NCI-H1105 treated with DMSO at 0.1 percent for 48 hours (cell line): ENCODE measurements at places on chromosomes 5 and 9.

DNA sequence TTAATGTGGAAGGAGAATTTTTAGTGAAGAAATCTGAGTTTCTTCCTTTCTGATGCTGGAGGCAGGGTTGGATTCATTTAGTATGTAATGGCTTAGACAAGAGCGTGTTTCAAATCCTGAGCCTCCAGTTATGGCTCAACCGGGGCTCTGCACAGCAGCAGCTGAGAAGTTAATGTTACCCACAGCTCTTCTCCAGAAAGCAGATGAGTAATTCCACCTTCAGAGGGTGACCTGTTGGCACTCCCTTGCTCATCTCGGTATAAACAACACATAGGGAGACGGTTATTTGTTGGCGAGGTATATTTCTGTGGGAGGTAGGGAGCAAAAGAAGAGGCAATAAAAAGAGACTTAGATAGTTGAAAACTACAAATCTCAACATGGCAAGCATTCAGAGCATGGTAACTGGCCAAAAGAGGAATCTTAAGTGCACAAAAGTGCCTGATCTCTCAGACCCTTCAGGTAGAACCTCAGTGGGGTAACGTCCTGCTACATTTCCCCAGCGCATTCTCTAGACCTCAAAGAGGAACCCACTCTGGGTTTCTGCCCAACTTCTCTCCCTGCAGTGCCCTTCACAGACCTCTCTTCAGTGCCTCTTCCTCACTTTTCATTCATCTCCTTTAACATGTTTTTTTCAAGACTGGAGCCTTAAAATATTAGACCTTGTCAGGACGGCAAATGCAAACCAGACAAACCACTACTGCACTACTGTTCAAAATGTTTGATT lies 417.5 kb upstream of the ADAMTSL1 start:
- DNase-seq, result no peak

GRCh38 chr9:106620866-106621265 lies 242.1 kb upstream of the ZNF462 start:
- no peak for DNase-seq

- no peak for DNase-seq
Observed at GRCh38 chr9:130140706-130141105, 31.5 kb upstream of the NCS1 start.

DNA sequence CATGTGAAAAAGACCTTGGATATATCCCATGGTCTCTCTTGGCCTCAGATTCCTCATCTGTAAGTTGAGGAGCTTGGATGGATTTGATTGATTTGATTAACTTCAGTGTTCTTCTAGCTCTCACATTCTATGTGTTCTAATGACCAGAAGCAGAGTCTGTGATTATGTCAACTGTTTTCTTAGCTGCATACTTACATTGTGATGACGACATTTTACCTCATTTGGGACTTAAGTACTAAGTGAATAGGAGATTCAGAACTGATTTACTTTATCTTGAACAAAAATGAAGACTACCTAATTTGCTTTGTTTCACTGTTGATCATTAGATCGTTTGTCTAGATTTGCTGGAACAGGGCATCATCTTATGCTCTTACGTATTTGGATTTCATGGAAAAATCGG lies 427.7 kb downstream of the SH3GL2 start:
- DNase-seq, result no peak

DNA sequence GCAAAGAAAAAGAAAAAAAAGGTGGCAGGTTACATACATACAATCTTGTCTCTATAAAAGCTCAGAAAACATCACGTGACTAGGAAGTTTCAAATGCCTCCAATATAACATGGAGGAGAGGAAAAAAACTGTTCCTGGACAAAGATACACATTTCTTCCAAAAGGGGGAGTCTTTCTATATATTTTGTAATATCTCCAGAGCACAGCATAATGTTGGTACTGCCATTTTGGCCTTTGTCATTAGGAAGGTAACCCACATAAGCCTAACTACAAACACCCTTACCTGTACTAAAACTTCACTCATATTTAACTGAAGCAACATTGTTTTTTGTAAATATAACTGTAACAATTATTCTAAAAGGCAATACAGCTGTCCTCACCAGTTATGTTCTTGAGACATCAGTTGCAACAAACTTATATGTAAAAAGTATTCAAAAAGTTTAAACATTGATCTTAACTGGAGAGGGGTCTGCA lies 1.2 kb upstream of the BTF3 start:
- peak; percentile 81 for DNase-seq

- DNase-seq, result no peak
Observed at GRCh38 chr9:91347377-91347776, 14.3 kb downstream of the AUH start.

DNA sequence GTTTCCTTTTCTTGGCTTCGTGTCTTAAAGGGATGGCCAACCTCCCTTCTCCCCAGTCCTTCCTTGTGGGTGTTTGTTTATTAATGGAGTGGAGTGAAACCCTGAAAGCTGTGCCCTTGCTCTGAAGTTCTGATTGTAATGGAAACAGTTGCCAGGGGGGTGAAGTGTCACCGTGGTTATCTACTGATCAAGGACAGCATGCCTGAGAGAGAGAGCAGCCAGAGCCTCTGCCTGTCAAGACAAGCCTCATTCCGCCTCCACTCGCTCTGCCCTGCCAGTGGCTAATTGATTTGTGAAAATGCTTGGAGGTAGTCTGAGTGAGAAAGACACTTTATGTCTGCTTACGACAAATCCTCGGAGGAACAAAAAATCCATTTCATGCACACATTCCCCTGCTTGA lies 143.7 kb upstream of the SLC30A5 start:
- peak; percentile 77 for DNase-seq

DNA sequence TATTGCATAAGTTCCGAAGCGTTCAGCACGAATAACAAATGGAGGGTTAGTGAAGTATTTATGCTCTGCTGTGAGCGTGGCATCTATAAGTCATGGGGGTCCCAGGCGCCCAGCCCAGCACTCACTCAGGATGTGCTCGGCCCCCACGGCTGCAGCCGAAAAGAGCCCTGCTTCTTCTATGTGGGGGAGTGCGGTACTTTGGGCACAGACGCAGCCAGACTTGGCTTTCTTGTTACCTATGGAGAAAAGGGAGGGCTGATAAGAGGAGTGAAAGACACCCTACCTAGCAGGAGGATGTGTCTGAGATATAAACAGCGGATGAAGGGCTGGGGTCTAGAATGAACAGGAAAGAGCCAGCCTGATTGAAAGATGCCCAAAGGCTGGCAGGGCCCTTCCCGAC lies 51.4 kb downstream of the MRPL36 start:
- DNase-seq, result no peak

DNA sequence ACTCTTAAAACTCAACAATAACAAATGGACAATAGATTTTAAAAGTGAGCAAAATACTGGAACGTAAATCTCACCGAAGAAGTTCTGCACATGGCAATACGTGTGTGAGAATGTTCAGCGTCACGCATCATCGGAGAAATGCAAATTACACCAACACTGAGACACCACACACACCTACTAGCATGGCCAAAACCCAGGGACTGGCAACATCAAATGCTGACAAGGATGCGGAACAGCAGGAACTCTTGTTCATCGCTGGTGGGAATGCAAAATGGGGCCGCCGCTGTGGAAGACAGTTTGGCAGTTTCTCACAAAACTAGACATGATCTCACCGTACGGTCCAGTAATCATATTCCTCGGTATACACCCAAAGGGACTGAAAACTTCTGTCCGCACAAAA lies 21.6 kb upstream of the CLPTM1L start:
- no peak for DNase-seq

DNA sequence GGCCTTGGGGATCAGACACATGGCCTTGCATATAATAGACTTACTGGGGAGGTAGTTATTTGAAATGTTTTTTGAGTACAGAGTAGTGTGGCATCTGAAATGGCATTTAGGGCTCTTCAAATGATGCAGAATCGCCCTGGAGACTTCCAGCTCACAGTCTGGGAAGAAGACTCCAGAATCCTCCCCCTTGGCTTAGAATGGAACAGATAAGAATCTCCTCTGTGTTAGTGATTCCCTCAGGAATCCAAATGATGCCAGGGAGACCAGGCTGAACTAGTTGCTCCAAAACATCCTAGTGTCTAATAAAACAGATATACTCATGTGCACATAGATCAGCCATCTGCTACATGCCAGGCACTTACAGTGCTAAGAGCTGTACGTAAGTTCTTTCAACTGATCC lies 38.6 kb upstream of the SMC5 start:
- no peak for DNase-seq

DNA sequence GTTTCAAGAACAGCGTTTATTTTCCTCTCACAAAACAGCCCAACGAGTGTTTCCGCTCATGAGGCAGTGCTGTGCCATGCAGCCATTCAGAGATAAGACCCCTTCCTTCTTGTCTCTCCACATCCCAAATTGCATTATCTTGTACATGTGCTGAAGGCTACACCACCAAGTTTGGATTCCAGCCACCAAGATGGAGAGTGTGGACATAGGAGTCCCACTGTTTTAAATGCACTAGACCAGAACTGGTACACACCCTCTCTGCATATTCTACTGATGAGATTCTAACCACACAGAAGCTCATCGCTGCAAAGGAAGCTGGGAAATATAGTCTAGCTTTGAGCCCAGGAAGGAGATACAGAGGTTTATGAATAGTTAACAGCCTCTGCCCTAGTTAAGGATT lies 509.4 kb downstream of the NFIB start:
- DNase-seq, result no peak

- DNase-seq, result no peak
Observed at GRCh38 chr9:130940027-130940549, 1.0 kb upstream of the FIBCD1 start.

DNA sequence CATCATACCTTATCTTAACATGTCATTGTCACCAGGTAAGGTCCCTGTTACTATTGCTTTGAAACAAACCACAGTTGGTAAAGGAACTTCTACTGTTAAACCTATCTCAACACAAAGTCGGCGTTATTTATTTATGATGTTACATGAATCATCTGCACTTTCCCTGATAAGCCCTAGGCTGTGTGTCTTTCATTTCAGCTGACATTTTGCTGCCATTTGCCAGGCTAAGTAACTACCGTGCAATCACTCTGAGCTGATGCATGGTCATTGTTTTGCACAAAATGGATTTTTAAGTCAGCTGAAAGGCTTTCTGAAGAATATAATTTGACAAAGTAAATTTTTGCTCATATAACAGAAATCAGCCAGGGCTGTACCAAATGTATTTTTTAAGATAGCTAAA lies 546.5 kb downstream of the ZNF608 start:
- DNase-seq, result no peak

- DNase-seq, result no peak
Observed at GRCh38 chr5:76404223-76405211, 1.4 kb downstream of the IQGAP2 start.

DNA sequence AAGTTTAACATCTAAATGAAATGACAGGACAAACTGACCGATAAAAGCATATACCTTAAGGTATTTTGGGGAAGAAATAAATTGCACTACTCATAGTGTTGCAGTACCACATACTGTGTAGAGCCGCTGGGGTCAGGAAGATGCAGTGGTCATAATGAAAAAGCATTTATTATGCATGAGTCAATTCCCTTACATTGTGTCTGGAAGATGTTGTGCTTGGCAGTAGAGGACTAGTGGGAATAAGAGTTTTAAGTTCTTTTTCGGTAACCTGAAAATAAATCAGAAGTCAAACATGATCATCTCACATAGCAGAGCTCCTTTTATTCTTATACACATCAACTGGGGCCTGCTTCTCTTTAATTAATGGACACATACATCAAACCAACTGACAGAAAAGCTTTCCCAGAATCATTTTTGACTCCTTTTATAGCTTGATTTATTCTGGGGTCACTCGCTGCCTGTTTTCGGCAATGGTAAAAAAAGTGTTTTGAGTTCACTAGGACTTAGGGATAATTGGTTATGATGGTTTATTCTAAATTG lies 262.5 kb upstream of the CHD1 start:
- DNase-seq, result no peak

DNA sequence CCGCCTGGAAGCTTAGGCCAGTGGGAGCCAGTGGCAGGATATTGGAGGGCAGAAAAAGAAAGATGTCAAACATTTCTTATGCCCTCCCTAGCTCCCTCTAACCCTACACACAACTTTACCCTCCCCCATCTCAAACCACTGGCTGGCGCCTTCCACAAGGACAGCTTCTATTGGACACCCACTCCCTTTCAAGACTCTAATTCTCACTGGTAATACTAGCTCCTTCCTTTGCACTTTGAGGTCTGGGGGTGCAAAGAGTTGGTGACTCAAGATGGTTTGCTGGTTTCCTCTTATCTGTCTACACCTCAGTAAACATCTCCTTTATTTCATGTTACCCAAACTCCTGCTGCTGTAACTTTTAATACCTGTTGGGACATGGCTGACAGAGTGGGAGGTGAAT lies 11.6 kb upstream of the ITGA1 start:
- no peak for DNase-seq

DNA sequence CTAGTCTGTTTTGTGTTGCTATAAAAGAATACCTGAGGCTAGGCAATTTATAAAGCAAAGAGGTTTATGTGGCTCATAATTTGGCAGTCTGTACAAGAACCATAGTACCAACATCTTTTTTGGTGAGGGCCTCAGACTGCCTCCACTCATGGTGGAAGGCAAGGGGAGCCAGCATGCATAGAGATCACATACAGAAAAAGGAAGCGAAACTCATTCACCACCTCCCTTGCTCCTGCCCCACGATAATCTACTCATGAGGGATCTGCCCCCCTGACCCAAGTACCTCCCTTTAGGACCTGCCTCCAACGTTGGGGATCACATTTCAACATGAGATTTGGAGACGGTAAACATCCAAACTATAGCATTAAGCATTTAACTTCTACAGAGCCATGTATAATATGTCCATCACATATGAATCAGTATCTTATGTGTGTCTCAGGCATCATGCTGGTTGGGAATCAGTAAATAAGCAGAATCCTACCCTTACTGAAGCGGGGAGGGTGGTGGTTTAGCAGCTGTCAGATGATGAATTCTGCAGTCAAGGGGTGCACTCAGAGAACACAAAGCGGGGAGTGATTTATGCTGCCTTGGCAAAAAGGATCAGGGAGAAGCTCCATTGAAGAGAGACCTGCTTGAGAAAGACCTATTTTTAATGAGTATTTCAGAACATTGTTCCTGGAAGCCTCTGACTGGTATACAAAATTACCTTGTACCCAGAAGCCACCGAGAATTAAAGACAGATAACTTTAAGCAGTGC lies 34.8 kb downstream of the HMGXB3 start:
- no peak for DNase-seq

- DNase-seq, result no peak
Observed at GRCh38 chr5:61650661-61651060, 318.6 kb downstream of the ZSWIM6 start.

- no peak for DNase-seq
Observed at GRCh38 chr5:123460296-123460729, 37.1 kb upstream of the CEP120 start.

- DNase-seq, result no peak
Observed at GRCh38 chr5:54214722-54215121, 95.7 kb downstream of the ARL15 start.

- no peak for DNase-seq
Observed at GRCh38 chr5:1525624-1526189, 1.9 kb upstream of the LPCAT1 start.
